ENCODE measurements at places on chromosomes 5 and 9.

- no peak for DNase-seq
Observed at GRCh38 chr9:132160802-132161742, 786 bp upstream of the NTNG2 start.

GRCh38 chr5:131256507-131256823, 7.4 kb upstream of the CDC42SE2 start:
- no peak for DNase-seq

DNA sequence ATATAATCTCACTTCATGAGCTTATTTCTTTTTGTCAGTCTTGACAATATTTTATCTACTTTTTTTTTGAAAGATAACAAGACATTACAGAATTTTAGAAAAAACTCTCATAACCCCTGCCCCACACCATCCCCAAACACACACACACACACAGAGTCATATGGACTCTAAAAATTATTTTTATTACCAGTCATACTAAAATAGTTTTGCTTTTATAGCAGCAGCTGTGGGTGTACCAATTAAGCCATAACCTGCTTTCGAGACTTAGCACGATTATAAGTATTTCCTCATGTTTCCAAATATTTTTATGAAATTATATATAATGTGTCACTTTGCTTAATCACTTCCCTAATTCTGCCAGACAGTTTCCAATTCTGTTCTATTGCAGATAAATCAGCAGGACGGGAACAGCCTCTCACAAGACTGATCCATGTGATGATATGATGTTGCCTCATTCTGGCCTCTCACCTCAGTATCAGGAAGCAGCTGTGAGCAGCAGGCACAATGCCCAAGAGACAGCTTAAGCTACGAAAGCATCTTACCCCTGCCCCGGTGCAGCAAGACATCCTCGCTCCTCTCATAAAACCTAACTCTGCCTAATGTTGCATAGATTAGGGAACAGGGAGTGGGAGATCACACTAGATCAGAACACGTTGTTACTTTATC, 7.0 kb downstream of the PDCL start:
- DNase-seq, result no peak

GRCh38 chr9:86187121-86187520, 72.3 kb downstream of the C9orf153 start:
- no peak for DNase-seq

DNA sequence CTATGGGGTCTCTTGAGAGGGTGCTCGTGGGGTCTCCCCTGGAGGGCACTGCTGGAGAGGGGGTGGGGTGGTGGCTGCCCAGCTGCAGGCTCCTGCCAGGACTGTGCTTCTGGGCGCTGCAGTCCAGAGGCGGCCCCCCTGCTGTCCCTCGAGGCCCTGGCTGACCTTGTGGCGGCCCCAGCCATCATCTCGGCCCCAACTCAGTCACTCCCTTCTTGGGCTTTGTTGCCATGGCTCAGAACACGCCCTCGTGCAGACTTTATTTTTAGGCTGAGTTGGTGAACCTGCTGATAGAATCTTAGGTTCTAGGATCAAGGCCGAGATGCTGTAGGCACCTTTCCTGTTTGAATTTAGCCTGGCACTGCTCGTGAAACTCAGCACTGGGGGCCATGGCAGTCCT, 22.8 kb downstream of the FBXW5 start:
- no peak for DNase-seq

GRCh38 chr5:133924221-133924920, 44.1 kb downstream of the C5orf15 start:
- DNase-seq, result no peak

GRCh38 chr5:140295414-140295813, 7.5 kb downstream of the PFDN1 start:
- DNase-seq, result no peak

GRCh38 chr5:96338091-96338490, 95.0 kb downstream of the PCSK1 start:
- DNase-seq, result no peak

DNA sequence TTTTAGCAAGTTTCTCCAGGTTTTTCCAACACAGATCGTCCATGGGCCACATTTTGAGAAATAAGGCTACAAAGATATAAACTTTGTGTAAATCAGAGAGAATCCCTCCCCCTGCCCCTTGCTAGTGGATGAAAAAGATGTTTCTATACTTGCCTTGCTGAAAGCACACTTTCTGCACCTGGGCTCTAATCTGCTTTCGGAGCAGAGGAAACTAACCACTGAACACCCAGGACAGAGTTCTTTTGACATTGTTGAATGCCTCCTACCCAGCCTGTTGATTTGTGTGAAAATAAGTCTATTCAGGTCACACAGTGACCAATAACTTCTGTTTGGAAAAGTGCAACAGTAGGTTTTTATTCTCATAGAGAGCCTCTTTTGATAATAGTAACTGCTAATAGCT, 7.5 kb downstream of the ADRB2 start:
- no peak for DNase-seq

DNA sequence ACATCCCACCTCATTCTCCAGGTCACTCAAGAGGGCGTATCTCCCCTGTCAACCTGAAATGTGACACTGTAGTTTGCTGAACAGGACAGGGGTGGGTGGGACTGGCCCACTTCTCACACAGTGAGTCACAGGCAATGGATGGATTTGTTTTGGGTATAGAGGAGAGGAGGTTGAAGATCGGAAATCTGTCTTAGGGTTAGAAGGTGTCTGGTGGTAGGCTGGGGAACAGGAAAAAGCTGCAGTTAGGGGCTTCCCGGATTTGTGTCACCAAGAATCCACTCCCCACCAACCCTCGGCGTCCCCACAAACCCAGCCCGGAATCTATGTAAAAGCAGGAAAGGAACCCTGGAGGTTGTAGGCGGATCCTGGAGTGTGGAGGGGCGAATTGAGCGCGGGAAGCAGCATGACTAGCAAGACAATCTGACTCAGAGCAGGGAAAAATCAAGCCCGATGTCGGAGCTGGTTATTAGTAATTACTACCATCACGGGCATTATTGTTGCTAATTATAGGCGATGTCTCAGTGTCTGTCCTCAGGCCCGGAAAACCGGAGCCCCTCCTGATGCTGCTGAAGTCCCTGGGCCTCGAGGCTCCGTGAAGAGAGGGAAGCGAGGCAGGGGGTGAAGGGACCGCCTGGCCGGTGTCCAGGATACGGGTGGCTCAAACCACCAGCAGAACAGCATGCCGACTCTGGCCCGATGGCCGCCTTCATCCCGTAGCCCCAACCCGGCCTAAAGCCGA, 1.7 kb upstream of the IRX1 start:
- no peak for DNase-seq

GRCh38 chr9:106622164-106622487, 240.8 kb upstream of the ZNF462 start:
- peak; percentile 65 for DNase-seq

- no peak for DNase-seq
Observed at GRCh38 chr9:118532592-118532991, 828.4 kb downstream of the TLR4 start.

DNA sequence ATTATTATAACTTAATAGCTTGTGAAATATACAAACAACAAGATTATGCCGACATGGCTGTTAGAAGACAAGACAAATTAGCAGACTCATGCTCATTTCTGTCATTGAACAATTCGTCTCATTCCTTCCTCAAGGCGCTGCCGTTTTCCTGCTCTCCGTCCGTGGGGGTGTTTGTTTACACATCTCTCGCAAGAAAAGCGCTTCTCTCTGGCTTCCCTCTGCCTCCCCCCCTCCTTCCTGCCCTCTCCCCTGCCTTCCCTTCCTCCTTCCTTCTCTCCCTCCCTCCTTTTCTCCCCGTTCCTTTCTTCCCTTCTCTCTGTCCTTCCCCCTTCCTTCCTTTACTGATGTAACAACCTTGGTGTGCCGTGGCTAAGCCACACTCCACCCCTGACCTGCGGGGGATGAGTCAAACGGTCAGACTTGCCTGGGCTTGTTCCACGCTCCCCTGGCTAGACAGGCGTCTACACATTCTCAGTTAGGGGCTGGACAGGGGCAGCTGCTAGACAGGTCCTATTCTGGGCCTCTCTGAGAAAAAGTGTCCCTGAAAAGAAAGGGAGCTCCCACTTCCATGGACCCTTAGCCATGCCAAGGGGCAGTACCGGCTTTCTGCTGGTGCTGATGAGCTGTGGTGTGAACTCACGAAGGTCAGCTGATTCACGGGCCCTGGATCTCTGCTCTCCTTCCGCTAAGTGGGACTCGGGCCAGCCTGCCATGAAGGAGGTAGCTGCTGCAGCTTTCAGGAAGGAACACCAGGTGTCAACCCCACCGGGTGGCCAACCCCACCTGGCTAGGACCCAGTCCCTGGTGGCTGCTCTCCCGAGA, 32.0 kb upstream of the SPTLC1 start:
- DNase-seq, result no peak

DNA sequence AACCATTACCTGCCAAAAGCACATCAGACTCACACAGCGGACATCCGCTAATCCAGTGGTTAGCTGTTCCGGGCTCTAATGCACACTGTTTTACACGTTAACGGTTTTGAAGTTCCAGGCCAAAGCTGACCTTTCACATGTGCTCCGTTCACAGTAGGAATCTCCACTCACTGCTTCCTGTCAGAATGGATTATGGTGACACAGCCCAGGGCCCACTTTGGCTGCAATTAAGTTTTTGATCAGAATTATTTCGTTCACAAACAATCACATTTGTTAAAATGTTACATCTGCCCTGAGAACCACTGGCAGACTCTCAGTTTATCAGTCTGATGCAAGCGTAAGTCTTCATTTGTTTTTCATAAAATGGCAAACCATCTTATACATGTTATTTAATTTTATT, 30.2 kb upstream of the CATSPER3 start:
- no peak for DNase-seq

- DNase-seq, result no peak
Observed at GRCh38 chr5:60993875-60994571, 49.0 kb downstream of the NDUFAF2 start.

GRCh38 chr9:99042620-99043019, 62.3 kb upstream of the TGFBR1 start:
- no peak for DNase-seq

- no peak for DNase-seq
Observed at GRCh38 chr9:111372297-111372696, 42.3 kb upstream of the OR2K2 start.

GRCh38 chr5:179241175-179241574, 104.1 kb downstream of the ADAMTS2 start:
- DNase-seq, result peak; percentile 22

- DNase-seq, result no peak
Observed at GRCh38 chr9:2173170-2173569, 158.0 kb downstream of the SMARCA2 start.

GRCh38 chr5:132822650-132823480, 7.6 kb downstream of the SHROOM1 start:
- peak; percentile 66 for DNase-seq

DNA sequence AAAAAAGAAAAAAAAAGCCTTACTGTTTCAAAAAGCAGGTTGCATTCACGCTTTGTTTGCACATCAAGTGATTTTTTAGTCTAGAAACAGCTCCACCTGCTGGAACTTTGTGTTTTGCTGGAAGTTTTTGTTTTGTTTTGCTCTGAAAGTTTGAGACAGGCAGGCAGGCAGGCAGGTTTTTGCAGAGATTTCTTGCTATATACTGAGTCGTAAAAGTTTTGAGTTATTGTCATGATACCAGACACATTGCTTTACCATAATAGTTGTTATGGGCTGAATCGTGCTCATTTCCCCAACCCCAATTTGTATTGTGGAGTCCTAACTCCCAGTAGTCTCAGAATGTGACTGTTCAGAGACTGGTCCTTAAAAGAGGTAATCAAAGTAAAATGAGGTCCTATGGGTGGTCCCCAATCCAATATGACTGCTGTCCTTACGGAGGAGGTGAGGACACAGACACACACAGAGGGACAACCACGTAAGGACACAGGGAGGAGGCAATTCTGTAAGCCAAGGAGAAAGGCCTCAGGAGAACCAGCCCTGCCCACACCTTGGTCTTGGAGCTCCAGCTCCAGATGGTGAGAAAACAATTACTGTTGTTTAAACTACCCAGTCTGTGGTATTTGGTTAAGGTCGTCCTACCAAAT, 20.9 kb downstream of the OR2Y1 start:
- DNase-seq, result peak; percentile 43

DNA sequence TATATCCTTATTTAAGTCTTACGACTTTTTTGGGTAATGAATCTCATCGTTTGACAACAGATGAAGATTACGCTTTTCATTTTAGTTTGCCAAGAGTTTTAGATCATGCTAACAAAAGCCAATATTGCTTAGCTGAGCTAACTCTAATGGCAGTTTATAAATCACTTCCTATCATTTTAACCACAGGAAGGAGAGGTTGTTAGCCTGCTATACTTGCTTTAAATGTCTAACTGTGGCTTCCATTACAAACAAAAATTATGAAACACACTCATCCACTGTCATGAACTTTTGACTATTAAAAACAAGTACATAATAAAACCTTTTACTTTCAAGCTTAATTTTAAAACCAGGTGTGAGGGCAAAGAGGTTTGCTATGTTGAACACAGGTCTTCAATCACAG, 53.7 kb upstream of the ANKH start:
- DNase-seq, result no peak

DNA sequence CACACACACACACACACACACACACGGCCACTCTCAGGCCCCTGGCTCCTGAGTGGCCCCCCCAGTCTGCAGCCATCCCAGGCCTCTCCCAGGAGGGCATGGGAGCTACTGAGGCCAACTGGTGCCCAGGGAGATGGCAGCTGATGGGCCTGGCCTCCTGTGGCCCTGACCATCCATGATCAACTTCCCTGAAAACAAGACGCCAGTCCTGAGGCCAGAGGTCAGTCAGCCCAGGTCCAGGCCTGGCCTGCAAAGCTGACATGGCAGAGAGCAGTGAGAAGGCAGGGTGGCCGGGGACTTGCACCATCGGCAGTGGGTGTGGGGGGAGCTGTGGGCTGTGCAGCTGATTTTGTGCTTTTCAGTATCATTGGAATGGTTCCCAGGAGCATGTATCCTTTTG, 47.0 kb downstream of the SARDH start:
- DNase-seq, result no peak

GRCh38 chr5:173420108-173420507, 91.9 kb upstream of the STC2 start:
- DNase-seq, result no peak

DNA sequence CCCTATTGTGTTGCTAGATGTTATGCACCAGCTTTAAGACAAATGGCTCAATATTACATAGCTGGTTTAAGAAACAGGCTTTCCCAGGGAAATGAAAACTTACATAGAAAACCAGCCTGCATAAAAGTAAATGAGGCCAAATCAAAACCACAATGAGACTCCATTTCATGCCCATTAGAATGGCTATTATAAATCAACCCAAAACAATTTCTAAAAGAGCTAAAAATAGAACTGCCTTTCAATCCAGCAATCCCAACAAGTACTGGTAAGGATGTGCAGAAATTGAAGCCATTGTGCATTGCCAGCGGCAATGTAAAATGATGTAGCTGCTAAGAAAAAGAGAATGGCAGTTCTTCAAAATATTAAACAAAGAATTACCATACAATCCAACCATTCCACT, 1170.0 kb upstream of the CDH9 start:
- no peak for DNase-seq

GRCh38 chr5:86881493-86882090, 263.9 kb downstream of the COX7C start:
- DNase-seq, result no peak

DNA sequence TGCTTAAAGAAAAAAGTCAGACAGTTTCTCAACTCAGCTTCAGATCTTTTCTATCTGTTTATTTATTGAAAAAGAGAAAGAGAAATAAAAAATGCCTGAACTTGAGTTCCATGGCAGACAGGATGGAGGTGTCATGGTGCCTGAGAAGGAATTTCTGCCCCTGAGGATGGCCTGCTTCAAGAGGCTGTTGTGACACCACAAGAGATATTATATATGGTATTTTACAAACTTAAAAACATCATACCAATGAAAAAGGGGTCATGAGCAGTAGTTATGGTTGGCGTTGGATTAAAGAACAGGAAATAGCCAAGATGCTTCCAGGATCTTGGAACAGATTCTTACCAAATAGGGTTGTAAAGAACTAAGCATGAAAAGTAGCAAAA, 344.6 kb downstream of the GLIS3 start:
- no peak for DNase-seq

Data from right forelimb (tissue), 1 donor.